ENCODE measurements at places on chromosomes 5 and 9.

- DNase-seq, result no peak
Observed at GRCh38 chr9:125462861-125463291, 201.2 kb downstream of the GAPVD1 start.

- no peak for DNase-seq
Observed at GRCh38 chr9:37218800-37219425, 98.5 kb downstream of the ZCCHC7 start.

GRCh38 chr9:72154468-72155285 is 5.4 kb downstream of the GDA start:
- DNase-seq, result no peak

GRCh38 chr9:108363311-108363710 is 492.5 kb downstream of the ACTL7B start:
- DNase-seq, result no peak

GRCh38 chr5:7676455-7676854 is 174.5 kb downstream of the CFAP90 start:
- no peak for DNase-seq
